ENCODE measurements at places on chromosomes 5 and 9. TPM values are rescaled to one million over a fixed set of nuclear protein-coding genes. Genes with fewer than 3 reads are reported as not detected.

DNA sequence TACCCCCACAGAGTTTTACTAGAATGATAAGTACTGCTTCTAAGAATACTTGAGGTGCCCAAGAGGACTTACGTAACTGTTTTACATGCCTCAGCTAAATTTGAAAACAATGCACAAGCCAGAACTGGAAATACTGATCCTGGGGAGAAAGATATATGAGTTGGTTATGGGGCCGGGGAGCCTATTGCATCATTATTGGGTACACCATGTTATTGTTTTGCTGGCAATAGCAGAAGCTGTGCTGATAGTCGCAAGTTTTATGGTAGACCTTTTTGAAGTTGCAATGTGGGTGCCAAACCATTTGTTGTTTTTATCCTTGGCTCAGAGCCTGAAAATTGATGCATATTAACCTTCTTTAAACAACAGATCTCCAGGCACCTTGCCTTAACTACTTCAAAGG is 108.4 kb upstream of the DHFR start:
- H3K27ac ChIP-seq, result no peak overlapping the region
- H3K36me3 ChIP-seq, result peaks cover 24% of the 10 kb centered on the region
- no peak for DNase-seq
- no peak overlapping the region for H3K4me3 ChIP-seq
- H3K4me1 ChIP-seq, result no peaks in the 10 kb centered on the region
- H3K27me3 ChIP-seq, result no peaks in the 10 kb centered on the region

- no peaks in the 10 kb centered on the region for H3K36me3 ChIP-seq
- H3K4me3 ChIP-seq, result no peak overlapping the region
- H3K27ac ChIP-seq, result no peak overlapping the region
- no peak for DNase-seq
- no peaks in the 10 kb centered on the region for H3K4me1 ChIP-seq
Measured at GRCh38 chr5:107457138-107457537, 213.6 kb downstream of the EFNA5 start.

The PDE6A gene
- not detected for total RNA-seq

- H3K4me1 ChIP-seq, result peaks cover 75% of the 10 kb centered on the region
- no peak overlapping the region for H3K27ac ChIP-seq
- no peak overlapping the region for H3K4me3 ChIP-seq
Measured at GRCh38 chr9:131731237-131731636, 8.6 kb downstream of the RAPGEF1 start.
